Activated CD4-positive, alpha-beta T cell treated with anti-CD3 and anti-CD28 coated beads, Interleukin-2, amount 10 ng/mL, durations not matched to agents 24 days and 14 days (primary cell): ENCODE measurements at places on chromosomes 7 and 10. TPM values are rescaled to one million over a fixed set of nuclear protein-coding genes. Genes with fewer than 3 reads are reported as not detected.
A peak's percentile ranks its signal among the peaks of the same experiment; 100 is the strongest.

- H3K36me3 ChIP-seq: no peaks in the 10 kb centered on the region
- H3K27ac ChIP-seq: no peak overlapping the region
- DNase-seq: no peak
Observed at GRCh38 chr10:33708561-33708960, 374.1 kb upstream of the NRP1 start.

- H3K27ac ChIP-seq: no peak overlapping the region
- no peaks in the 10 kb centered on the region for H3K27me3 ChIP-seq
- no peak for DNase-seq
Observed at GRCh38 chr10:35384265-35384868, 48.1 kb downstream of the CCNY start.

DNA sequence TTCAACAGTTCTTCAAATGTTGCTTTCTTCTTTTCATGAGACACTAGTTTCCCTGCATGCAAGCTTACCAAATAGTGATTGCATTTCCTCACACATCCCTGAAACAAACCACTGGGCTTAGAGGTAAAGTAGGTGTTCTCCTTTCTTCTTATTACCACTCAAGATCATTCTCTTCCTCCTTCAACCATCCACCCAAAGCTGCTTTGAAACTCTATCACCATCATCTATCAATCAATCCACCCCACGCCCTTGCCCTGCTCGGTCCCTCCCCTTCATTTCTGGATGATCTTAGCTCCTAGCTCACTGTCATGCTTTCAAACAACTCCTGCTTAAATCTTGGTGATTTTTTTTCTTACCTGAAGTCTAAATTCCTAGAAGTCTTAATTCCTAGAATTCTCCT is 18.9 kb downstream of the HYCC1 start:
- peaks cover 28% of the 10 kb centered on the region for H3K36me3 ChIP-seq
- peak overlapping the region; percentile 1 for H3K4me3 ChIP-seq
- H3K27me3 ChIP-seq: no peaks in the 10 kb centered on the region
- no peak for DNase-seq
- H3K4me1 ChIP-seq: peaks cover 47% of the 10 kb centered on the region

The CH25H gene
- total RNA-seq: not detected in 2 replicates

The SVOPL gene
- not detected in 2 replicates for total RNA-seq

- peaks cover 23% of the 10 kb centered on the region for H3K4me1 ChIP-seq
- H3K27me3 ChIP-seq: peaks cover 12% of the 10 kb centered on the region
- no peak overlapping the region for H3K27ac ChIP-seq
- DNase-seq: peak; percentile 63
- H3K36me3 ChIP-seq: peaks cover 9% of the 10 kb centered on the region
Observed at GRCh38 chr7:127396184-127396583, 3.7 kb upstream of the ZNF800 start.
